Neural crest cell (in vitro differentiated cells): ENCODE measurements at places on chromosomes 1 and 21. TPM values are rescaled to one million over a fixed set of nuclear protein-coding genes. Genes with fewer than 3 reads are reported as not detected.

LAMB3 gene
- not detected in 2 replicates for total RNA-seq

PTGER3 gene
- not detected in 2 replicates for total RNA-seq

MFAP2 gene
- total RNA-seq = 81.6 and 83.4 TPM in 2 replicates

A3GALT2 gene
- total RNA-seq = not detected in 2 replicates

LIPI gene
- not detected in 2 replicates for total RNA-seq

SIPA1L2 gene
- 34.5 and 38.7 TPM in 2 replicates for total RNA-seq

KIF26B gene
- 5.7 and 6.2 TPM in 2 replicates for total RNA-seq

KLHL12 gene
- 30.6 and 36.0 TPM in 2 replicates for total RNA-seq

FLG2 gene
- total RNA-seq = not detected in 2 replicates

ATP13A2 gene
- 53.9 and 59.0 TPM in 2 replicates for total RNA-seq

CLDN14 gene
- total RNA-seq = not detected in 2 replicates

TIAM1 gene
- 53.6 and 54.8 TPM in 2 replicates for total RNA-seq

GRCh38 chr1:183600136-183600535 lies 9.9 kb upstream of the NCF2 start:
- DNase-seq = no peak

GRCh38 chr1:206911064-206911663 lies 10.6 kb downstream of the FCMR start:
- no peak for DNase-seq

- DNase-seq = no peak
These were observed 165.4 kb downstream of the RUNX1 start for GRCh38 chr21:34883491-34884271.

DNA sequence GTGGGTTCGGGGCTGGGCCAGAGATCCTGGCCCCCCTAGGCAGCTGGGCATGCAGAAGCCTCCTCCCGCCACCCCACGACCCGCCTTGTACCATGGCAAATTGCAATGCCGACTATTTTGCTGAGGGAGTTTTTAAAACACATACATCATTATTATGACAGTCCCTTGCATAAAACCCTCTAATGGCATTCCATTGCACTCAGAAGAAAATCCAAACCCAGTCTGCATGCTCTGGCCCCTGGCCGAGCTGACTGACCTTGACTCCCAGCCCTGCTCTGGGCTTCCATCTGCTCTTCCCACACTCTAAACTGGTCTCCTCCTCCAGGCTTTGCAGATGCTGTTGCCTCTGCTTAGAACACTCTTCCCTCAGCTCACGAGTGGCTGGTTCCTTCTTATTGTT lies 28.0 kb downstream of the PADI2 start:
- DNase-seq = no peak

DNA sequence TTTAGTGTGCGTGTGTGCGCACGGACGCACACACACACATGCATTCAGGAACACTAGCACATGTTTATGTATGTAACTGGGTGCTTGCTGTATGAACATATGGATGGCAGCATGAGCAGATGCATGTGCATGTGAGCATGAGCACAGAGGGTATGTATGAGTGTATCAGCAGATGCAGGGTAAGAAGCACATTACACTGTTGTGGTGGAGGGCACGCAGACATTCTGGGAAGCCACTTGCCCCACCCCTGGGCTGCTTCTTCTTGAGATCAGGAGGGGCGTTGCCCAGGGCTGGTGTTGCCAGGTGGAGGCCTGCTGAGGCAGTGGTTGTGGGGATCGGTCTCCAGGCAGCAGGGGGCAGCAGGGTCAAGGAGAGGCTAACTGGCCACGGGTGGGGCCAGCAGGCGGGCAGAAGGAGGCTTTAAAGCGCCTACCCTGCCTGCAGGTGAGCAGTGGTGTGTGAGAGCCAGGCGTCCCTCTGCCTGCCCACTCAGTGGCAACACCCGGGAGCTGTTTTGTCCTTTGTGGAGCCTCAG lies 3.9 kb upstream of the P3R3URF start:
- no peak for DNase-seq

- no peak for DNase-seq
These were observed 81.4 kb upstream of the GALNT2 start for GRCh38 chr1:229985613-229986010.

DNA sequence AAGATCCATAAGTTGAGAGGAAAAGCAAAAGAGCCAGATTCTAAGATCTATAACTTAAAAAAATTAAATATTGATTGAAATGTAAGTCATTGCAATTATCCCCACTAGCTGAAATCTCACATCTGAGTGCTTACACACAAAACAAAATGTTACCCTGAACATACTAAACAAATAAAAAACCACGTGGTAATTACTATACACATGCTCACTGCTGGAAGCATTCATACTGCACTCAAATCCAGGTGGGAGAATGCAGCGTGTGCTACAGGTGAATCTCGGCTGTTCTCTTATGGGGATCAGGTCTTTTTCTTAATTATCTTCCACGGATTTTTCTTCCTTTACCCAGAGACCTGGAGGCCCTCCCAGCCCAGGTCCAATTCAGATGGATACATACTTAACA lies 74.3 kb downstream of the SDC3 start:
- DNase-seq = no peak

DNA sequence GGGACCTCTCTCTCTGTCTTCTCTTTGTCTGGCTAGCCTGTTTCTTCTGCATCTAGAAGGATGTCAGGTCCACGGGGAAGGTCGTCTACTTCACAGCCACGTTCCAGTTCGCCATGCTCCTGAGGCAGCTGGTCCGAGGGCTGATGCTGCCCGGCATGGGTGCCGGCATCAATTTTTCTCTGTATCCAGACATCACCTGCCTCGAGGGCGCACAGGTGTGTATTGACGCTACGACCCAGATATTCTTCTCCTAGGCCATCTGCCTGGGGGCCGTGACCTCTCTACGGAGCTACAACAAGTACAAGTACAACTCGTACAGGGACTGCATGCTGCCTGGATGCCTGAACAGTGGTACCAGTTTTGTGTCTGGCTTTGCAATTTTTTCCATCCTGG lies 841.6 kb upstream of the TMPRSS15 start:
- no peak for DNase-seq

- no peak for DNase-seq
These were observed 261.5 kb downstream of the SMYD3 start for GRCh38 chr1:246245541-246245940.

DNA sequence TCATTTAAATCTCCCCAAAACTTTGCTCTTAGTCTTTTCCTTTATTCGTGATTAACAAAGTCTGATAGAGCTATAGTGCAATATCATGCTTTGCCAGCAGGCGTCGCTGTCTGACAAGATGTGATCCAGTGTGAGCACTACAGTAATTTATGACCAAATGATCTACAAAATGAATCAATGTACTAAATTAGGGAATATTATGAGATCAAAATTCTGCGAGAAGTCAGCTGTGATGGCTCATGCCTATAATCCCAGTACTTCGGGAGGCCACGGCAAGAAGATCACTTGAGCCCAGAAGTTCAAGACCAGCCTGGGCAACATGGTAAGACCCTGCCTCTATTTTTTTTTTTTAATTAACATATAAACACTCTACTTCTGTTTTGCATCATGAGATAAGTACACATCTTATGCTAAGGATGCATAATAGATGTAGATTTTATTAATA lies 3.6 kb upstream of the SPSB1 start:
- peak; percentile 81 for DNase-seq

DNA sequence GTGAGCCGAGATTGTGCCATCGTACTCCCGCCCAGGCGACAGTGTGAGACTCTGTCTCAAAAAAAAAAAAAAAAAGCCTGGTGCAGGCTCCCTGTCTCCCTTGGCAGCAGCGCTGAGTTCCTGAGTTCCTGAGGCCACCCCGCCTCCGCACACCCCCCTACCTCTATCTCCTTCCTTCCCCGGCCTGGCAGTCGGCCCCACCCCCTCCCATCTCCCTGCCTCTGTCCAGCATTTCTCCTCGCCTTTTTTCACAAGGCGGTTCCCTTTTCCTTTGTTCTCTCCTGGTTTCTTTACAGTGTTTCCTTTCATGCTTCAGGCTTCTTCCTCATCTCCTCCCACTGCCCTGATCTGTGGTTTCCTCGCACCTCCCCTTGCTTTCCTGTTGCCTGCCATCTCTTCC lies 2.7 kb downstream of the RORC start:
- DNase-seq = no peak

GRCh38 chr1:207430602-207431001 lies 23.5 kb upstream of the CR2 start:
- DNase-seq = no peak

DNA sequence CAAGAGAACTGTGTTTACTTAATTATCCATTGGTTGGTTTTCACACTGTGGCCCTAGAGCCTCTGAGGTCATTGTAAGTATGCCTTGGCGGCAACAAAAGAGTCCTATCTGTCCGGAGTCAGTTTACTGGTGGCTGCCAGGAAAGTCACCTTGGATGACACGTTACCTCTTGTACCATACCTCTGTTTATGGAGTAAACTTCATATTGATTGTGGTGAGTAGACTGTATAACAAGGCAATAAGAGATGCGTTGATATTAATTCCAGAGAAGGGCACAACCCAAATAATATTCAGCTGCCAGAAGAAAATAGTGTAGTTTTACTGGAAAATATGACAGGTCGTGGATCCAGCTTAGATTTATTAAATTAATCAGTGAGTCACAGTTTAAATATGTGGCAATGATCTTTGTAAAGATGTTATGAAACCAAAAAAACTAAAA lies 20.4 kb upstream of the KIF14 start:
- no peak for DNase-seq

- DNase-seq = no peak
These were observed 4.0 kb upstream of the LAMC1 start for GRCh38 chr1:183019139-183019740.

DNA sequence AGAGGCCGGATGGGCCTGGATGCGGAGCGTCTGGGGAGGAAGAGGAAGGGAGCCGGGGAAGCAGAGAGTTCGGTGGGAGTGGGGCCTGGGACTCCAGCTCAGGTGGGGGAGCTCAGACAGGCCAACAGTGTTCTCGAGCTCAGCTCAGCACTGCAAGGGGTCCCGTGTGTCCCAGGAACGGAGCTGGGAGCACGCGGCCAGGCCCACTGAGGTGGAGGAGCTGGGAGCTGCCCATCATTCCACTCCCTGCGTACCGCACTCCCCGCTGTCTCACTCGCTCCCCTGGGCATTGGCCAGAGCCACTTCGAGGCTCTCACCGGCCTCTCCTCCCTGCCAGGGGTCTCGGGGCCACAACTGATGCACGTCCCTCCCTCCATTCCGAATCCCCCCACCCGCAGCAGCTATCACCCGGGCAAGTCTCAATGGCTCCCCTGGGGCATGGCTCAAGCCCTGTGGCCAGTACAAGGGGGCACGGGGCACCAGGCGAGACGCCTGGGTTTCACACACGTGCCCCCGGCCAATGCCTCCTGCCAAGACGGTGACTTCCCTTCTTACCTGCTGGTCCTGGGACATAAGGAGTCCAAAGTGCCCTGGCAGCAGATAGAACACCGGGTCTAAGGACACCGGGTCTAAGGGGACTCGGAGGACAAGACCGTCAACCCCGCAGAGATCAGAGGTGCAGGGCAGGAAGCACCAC lies 30.3 kb upstream of the COL6A2 start:
- DNase-seq = no peak

- no peak for DNase-seq
These were observed 4.8 kb upstream of the SLAMF9 start for GRCh38 chr1:159958719-159959380.

GRCh38 chr1:226351709-226352108 lies 42.7 kb upstream of the LIN9 start:
- no peak for DNase-seq

GRCh38 chr1:81449786-81450185 lies 350.9 kb upstream of the ADGRL2 start:
- no peak for DNase-seq

DNA sequence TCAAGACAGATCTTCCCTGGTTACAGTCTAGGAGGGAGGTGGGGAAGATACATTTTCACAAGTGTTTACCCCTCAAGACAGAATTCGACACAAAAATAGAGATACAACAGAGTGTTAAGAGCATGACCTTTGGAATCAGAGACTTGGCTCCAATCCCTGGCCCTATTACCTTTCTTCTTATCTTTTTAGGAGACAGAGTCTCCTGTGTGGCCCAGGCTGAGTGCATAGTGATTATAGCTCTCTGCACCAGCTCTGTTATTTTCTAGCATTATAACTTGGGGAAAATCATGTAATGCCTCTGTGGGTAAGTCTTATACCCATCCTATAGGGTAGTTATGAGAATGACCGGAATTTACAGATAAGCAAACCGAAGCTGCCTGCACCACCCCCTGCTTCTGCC lies 9.8 kb downstream of the NIPAL3 start:
- no peak for DNase-seq

DNA sequence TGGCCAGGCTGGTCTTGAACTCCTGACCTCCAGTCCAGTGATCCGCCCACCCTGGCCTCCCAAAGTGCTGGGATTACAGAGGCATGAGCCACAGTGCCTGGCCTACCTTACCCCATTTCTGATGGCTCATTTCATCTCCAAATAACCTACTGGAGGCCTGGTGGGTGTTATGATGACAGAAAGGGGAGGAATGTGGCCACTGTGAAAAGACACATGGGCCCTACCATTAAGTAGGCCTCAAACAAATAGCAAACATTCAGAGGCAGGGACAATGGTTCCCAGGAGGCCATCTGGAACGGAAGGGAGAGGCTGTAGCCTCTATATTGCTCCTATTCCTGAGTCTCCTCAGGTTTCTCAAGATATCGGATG lies 932 bp upstream of the FCRLA start:
- no peak for DNase-seq

DNA sequence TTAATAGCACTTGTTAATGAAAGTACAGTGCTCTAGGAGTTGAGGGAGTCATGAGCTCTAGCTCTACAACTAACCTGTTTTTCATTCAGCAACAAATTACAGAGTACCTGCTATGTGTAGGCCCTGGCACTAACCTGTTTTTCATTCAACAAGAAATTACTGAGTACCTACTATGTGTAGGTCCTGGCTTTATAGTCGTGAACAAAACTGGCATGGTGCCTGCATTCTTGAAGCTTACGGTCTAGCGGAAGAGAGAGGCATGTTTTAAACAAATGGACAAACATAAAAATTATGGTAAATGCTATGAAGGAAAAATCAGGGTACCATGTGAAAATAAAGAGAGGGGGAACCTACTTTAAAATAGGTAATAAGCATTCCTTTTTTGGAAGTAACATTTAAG lies 2.2 kb upstream of the UBAP2L start:
- DNase-seq = no peak

DNA sequence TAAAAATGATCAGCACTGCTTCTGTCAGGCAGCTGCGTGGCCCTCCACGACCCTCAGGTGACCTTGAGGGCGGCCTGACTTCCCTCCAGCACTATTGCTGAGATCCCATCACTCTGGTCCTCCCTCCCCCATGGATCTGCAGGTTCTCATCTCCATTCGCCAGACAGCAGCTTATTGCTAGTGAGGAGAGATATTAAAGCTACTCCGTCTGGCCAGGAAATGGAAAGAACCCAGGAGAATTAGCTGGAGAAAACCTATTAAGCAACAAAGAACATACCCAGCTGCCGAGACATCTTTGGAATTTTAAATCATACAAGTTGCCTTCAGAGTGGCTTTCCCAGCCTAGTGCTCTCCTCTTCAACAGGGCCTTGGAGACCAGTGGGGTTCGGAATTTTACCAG lies 25.7 kb upstream of the KCNN3 start:
- DNase-seq = no peak

- no peak for DNase-seq
These were observed 166.8 kb upstream of the HMCN1 start for GRCh38 chr1:185567440-185567839.
